ENCODE measurements at places on chromosomes 11 and 22. TPM values are rescaled to one million over a fixed set of nuclear protein-coding genes. Genes with fewer than 3 reads are reported as not detected.

The NPTXR gene
- 0.83 TPM for total RNA-seq

The LIPT2 gene
- total RNA-seq, result 7.7 TPM

The OR6A2 gene
- 0.19 TPM for total RNA-seq

The CRYBB1 gene
- not detected for total RNA-seq

The TSSK2 gene
- not detected for total RNA-seq

The HSD17B12 gene
- 58.1 TPM for total RNA-seq

The ARHGEF17 gene
- total RNA-seq, result 3.3 TPM

The ADM2 gene
- 7.4 TPM for total RNA-seq

The C22orf15 gene
- total RNA-seq, result not detected

The NCF4 gene
- not detected for total RNA-seq
